AG04449 (cell line): ENCODE measurements at places on chromosomes 12 and 14.

DNA sequence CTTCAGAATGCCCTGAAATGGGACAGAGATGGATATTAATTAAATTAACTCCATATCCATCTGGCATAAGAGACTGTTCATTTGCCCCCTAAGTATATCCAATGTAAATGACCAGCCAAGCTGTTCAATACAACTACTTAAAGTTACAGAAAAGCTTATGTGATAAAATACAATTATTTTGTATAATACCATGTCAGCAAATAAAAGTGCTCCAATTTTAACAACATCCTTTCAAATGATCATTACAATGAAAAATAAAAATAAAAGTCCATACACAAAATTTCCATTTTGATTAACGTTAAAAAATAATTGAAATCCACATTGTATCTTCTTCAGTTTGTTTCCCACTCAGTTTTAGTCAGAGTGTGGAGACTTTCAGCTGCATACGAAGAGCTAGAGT is 5.7 kb downstream of the CLEC6A start:
- no peak for DNase-seq

- DNase-seq: no peak
Observed at GRCh38 chr12:14135996-14136395, 154.6 kb upstream of the GRIN2B start.

GRCh38 chr12:87518036-87518435 is 511.2 kb downstream of the C12orf50 start:
- no peak for DNase-seq

- DNase-seq: no peak
Observed at GRCh38 chr14:105072381-105072861, 7.2 kb upstream of the GPR132 start.

DNA sequence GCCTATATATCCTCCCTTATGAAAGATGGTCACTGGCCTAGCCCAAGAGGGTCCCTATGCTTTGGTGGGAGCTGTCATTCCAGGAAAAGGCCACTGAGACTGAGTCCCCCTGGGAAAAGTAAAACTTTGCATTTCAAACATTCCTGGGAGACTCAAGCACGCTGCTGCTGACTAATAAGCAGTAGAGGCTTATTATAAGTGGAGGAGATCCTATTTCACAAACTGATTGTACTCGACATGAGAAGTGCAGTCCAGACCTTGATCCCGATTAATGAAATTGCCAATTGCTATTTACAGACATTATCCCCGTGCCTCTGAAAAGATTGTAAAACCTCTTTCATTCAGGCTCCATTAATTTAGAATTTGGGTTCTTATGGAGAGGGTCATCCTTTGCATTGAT is 96.6 kb downstream of the EMP1 start:
- no peak for DNase-seq

- peak; percentile 83 for DNase-seq
Observed at GRCh38 chr12:16350682-16351081, 3.2 kb downstream of the MGST1 start.

GRCh38 chr12:129298921-129299320 is 445.6 kb downstream of the GLT1D1 start:
- DNase-seq: no peak

DNA sequence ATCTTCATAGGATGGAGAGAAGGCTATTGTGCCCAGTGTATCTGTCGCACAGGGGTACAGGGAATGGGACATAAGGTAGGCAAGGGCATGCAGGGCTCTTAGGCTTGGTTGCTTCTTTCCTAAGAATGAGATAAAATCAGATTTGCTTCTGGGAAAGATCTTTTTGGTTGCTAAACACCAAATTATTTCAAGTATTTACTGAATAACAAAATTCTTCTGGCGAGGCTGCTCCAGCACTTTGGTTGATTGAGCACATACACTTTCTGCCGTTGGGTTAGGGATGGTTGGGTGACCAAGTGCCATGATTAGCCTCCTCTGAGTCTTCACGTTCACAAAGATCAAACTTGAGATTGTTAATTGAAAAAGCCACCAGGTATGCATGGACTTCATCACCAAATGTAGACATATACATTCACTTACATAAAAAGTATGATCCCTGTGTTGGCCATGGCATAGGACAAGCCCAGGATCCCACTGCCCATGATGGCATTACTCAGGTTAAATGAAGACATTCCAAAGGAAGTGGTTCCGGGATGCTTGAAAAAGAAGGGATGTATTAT is 38.2 kb downstream of the SLC38A4 start:
- no peak for DNase-seq

DNA sequence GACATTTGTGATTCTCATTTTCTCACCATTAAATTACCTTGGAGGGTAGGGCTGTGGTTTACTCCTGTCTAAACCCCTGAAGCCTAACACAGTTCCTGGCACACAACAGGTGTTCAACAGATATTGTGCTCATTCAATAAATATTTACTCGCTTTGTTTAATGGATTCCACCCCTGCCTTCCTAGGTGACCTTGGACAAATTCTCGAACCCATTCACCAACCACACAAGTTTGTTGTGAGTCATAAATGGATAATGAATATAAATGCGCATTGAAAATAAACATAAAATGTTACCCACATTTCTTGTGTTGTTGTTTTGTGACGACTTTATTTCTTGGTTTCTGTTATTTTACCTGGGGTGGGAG is 362 bp upstream of the TSFM start:
- DNase-seq: no peak

- no peak for DNase-seq
Observed at GRCh38 chr12:109115758-109116610, at the start of gene ACACB. ACACB (plus strand) TSS chr12:109116587; CDS start chr12:109139406, 22,819 bp downstream.

- no peak for DNase-seq
Observed at GRCh38 chr14:30243207-30243606, 315.6 kb upstream of the PRKD1 start.

DNA sequence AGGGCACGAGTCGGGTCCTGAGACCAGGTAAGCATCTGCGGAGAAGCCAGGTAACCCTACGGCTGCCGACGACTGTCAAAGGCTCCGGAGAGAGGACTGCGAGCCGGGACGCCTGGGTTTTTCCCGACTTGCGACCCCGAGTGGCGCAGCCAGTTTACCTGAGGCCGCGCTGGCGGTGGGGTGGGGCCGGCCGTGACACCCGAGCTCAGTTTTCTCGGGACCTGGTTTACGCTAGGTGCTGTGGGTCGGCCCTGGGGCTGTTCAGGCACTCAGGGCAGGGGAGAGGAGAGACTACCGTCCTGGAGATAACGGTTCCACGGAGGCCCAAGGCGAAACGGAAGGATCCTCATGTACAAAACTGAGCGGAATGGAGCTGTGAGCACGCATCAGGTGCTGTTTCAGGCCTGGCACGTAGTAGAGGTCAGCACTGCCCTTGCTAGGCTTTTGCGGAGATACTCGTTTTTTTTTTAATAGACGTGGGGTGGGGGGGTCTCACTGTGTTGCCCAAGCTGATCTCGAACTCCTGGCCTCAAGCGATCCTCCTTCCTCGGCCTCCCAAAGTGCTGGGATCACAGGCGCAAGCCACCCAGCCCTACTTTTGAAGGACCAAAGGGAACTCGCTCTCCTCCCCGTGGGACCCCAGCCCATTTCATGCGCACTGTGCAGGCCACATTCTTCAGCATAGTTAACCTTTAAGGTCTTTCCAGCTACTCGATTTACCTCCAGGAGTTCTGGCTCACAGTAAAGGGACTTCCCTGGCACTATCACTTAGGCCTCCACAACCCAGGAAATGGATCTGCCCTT is 471 bp downstream of the MTRFR start:
- no peak for DNase-seq

GRCh38 chr14:89592961-89593360 is 175.9 kb upstream of the FOXN3 start:
- no peak for DNase-seq

GRCh38 chr12:41910578-41911320 is 233.9 kb downstream of the GXYLT1 start:
- no peak for DNase-seq

DNA sequence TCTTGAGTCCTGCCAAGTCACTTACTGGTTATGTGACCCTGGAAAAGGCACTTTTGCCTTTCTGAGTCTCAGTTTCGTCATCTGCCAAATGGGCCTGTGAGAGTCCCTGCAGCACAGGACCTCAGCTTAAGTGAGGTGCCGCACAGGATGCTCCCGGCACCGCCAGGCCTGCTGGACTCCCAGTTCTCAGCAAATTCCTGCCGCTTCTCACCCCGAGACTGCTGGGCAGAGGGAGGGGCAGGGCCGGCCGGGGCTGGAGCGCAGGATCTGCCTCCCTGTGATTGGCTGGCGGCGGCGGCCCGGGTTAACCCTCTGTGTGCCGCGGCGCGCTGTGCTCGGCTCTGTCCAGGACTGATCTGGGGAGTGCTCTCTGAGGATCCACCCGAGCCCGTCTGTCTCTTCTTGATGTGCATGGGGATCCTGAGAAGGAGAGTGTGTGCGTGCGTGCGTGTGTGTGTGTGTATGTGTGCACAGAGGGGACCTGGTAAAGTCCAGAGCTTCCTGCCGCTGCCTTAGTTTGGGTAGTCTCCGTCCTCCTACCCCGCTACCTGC is 8.6 kb downstream of the SETD1B start:
- no peak for DNase-seq

- DNase-seq: no peak
Observed at GRCh38 chr14:92994942-92995341, 72.0 kb downstream of the CHGA start.

DNA sequence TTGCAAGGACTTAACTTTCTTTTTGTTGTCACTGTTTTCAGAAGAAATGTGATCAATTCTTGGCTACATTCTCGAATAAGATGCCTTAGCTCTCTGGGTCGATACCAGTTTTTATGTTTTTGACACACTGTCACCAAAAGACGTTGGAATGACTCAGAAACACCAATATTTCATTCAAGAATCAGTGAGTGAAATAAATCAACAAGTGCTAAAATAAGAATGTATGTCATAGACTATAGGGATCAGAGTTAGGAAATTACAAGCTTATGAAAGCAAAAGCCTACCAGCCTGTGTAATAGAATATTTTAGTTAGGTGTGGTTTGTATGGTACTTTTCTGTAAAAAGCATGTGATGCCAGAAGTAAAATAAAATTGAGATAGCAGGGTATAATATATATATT is 17.8 kb downstream of the PPHLN1 start:
- no peak for DNase-seq

- no peak for DNase-seq
Observed at GRCh38 chr12:16329594-16329993, 17.9 kb upstream of the MGST1 start.

DNA sequence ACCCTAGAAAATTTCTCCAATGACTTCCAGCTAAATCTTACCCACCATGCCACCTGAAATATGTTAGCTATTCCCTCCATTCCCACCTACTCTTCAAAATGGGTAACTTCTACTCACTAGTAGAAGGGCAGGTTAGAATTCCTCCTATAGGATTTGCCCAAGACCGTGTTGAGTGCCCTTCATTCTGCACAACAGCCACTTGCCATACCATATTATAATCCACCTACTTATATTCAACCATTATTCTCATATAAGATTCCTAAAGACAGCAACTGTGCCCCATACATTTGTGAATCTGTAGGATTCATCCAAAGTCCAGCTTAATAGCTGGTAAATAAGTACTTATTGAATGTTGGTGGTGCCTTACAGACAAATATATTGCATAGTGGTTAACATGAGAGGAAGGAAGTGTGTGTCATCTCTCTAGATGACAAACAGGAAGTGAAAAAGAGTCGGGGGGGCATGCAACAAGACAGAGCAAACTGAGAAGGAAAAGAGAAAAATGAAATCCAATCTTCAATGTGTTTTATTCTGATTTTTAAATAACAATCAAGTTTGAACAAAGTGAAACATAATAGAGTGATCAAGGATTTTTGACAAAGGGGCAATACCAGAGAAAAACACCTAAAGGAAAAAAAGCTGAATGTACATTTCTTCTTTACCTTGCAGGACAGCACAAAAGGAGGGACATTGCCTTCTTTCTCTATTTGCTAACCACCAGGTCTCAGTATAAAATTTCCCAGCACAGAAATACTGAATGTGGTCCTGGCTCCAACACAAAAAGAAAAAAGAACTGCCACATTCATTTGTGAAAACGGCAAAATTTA is 389.3 kb upstream of the USP15 start:
- DNase-seq: no peak

DNA sequence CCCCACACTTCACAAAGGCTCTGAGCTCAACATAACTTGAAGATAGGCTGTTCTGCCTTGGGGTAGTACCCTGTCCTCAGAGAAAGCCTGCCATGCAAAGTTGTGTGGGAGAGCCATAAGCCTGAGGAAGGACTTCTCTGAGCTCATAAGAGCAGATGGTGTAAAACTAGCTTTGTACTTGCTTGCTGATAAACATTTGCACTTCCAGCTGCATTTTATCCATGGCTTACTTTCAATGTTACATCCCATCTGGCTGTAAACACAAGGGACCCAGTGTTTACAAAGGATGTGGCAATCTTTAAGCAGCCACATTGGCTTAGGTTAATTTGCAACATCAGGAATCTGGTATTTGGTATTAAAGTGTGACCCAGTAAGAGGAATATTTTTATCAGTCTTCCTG is 258.1 kb downstream of the IPO8 start:
- DNase-seq: no peak

DNA sequence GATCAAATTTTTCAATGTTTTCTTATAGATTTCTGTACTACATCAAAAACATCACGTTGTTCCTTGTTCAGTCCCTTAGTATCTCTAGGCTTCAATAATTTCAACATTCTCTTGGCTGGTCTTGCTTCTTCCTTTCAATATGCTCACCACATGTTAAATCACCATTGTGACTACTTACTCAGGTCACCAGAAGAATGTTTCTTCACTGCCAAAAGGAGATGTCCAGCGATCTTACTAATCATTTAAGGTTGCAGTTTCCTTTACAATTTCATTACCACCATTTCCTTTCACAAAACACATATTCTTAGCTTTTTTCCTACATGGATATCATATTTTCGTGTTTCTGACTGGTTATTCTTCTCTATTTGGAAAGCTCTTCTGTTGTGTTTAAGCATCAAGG is 363.8 kb downstream of the NAV3 start:
- peak; percentile 90 for DNase-seq

- no peak for DNase-seq
Observed at GRCh38 chr12:50685641-50686040, 78.3 kb upstream of the ATF1 start.

GRCh38 chr12:119241580-119242169 is 62.9 kb downstream of the HSPB8 start:
- no peak for DNase-seq

DNA sequence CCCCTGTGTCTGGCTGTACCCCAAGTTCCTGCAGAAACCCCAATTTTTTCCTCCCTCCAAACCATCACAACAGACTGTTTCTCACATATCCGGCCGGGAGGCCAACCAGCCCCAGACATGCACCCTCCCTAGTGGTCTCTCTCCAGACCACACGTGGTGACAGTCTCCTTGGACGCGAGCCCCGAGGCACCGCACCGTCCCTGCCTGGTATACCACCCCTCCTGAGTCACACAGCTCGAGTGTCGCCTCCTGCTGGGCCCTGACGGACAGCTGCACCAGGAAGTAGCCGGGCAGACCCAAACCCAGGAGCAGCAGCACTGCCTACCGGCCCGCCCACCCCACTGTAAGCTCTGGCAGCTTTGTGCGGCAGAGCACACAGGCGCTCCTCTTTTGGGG is 97.4 kb downstream of the RFLNA start:
- DNase-seq: no peak

DNA sequence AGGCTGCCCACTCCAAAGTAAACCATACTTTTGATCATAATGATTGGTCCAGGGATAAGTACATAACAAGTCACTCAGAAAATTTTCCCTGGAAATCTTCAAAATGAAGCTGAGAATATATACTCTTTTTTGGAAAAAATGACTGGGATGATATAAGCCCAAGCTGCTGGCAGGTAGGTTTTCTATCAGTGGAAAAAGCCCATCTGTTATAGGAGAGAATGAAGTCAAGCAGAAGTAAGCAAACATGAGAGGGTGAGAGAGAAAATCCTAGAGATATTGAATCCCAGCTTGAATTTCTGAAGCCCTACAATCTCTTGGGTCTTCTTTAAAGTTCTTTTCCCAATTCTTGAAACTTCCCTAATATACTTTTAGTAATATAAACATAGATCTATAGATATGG is 37.3 kb upstream of the ZDHHC17 start:
- DNase-seq: no peak
